CD8-positive, alpha-beta T cell (primary cell): ENCODE measurements at places on chromosomes 3 and 15.

DNA sequence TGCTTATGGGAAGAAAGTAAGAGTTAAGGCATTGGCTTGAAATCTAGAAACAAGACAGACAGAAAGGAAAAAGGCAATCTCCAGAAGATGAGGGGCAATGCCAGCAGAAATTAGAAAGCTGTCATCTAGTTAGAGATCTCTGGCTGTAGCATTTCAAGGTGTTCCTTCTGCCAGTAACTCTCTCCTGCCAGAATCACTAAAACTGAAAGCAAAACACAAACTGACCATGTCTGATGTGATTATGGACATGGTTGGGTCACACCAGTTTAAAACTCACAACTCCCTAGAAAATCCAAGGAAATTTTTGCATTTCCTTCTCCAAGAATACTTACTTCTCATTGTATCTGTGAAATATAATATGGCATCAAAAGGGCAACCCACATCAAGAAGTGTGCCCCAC lies 82.9 kb downstream of the LDHAL6B start:
- no peak for DNase-seq

DNA sequence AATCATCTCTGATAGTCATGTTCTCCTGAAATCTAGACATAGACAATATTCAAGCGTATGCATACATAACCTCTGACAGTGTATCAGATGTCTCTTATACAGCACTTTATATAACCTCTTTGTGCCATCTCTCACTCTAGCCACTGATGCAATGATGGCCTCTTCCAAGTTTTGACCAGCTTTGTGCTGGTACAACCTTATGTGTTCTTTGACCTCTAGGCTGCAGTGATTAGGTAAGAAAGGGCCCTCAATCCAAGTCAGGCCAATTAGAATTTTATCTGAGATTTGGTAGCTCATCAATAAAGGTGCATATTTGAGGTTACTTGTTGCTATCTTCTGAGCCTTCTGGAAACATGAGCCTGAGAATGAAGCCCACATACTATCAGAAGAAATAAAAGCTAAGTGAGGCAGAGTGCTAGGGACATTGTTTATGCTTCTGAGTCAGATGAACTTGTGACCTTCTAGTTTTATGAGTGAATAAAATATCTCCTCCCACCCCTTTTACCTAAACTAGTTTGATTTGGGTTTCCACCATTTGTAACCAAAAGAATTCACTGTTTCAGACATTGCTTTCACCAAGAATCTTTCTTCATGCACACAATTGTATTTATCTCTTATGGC lies 283.2 kb upstream of the SUCLG2 start:
- DNase-seq: no peak

DNA sequence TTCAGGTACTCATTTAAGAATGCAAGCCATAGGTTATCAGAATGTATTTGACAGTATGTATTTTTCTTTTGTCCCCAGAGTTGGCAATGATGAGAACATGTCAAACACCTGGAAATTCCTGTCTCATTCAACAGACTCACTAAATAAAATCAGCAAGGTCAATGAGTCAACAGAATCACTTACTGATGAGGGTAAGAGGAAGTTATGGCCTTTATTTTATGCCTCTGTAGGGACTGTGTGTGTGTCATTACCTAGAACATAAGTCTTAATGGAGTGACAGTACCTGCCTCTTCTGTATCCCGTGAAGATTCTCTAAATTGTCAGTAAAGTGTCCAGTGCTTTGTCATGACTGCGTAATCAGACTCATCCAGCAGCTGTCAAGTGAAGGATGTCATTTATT lies 77.5 kb downstream of the KLHL25 start:
- DNase-seq: no peak

DNA sequence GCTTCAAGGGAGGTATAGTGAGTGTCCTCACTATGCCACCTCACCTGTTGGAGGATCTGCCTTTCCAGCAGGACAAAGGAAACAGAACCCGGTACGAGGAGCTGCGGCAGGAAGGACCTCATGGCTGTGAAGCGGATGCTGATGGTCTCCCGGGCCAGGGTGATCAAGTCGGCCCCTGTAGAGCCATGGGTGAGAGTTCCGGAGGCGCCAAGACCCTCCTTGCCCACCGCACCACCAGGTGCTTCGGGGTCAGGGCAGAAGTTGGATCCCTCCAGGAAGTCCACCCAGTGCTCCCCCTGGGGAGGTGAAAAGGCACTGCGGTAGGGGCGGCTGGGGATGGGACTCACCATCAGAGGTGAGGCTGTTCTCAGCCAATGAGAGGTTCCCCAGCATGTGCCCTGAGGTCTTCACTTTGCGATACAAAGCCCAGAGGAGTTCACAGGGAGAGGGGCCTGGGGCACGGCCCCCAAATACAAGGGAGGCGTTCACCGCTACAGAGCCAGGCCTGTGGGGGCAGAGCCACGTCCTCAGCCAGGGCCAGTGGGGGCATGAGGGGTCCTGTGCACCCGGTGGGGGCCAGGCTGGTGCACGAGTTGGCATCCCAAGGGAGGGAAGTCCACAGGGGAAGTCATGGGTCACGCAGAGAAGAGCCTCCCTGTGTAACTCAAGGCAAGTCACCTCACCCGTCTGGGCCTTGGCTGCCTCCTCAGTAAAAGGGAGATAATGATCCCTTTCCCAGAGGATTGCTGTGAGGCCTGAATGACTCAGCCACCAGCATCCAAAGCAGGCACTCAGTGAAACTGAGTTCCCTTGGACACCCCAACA lies 27.7 kb downstream of the C15orf39 start:
- no peak for DNase-seq

- no peak for DNase-seq
Observed at GRCh38 chr3:190032923-190033322, 87.8 kb downstream of the P3H2 start.

DNA sequence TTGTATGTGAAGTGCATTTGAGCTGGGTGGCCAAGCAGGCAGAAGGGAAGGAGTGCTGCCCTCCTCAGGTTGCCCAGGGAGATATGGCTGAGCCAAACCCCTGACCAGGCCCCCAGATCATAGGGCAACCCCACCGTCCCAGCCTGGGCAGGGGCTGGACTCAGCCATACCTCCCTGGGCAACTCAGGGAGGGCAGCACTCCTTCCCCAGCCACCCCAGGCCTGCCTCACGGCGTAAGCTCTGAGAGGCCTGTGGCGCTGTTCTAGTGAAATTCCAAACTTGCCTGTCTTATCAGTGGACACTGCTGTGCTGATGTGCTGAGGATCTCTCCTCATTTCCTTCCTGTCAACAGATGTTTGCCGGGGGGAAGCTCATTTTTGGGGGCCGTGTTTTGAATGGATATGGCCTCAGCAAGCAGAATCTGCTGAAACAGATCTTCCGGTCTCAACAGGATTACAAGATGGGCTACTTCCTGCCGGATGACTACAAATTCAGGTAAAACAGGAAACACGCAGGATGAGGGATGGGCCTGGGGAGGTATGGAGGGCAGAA lies 57.6 kb upstream of the FGD5 start:
- no peak for DNase-seq
